ENCODE measurements at places on chromosomes 4 and X.

DNA sequence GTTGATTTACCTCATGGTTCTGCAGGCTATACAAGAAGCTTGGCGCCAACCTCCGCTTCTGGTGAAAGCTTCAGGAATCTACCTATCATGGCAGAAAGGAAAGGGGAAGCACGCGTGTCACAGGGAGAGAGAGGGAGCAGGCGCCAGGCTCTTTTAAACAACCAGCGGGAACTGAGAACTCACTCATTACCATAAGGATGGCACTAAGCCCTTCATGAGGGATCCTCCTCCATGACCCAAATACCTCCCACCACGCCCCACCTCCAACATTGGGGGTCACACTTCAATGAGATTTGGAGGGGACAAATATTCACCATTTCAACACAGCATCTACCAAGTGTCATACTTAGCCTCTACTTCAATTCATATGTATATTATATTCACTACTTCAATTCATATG is 18.8 kb upstream of the TBC1D8B start:
- no peak for DNase-seq

DNA sequence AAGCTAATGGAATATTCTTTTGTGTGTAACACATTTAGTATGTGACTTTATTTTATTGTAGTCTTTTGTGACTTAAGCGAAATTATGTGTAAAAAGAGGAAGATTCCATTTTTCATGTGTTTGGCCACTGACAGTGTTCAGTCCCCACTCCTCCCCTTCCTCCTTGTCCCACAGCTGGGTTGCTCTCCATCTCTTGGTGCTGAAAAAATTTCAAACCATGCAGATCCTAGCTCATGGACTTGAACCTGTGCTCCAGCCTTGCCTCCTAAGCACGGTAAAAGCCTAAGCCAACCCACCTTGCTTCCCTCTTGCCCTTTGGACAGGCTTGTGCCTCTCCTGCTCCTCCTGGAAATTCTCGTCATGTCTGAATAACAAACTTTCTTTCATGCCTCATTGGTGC is 2008.5 kb upstream of the TENM3 start:
- no peak for DNase-seq

DNA sequence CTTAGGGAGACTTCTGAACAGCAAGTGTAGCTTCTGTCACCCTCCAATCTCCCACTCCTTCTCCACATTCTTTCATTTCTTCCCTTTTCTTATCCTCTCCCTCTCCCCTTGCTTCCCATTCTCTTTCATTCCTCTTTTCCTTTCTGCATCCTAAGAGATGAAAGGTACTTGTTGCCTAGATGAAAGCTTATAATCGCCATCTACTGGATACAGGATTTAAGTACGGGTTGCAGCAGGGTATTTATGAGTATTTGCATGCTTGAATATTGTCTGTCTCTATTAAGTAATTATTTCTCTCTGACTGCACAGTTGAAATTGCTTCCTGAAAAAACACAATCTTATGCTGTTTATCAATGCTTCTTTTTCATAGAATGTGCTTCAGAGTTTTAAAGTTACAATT is 174.0 kb upstream of the TENT5D start:
- DNase-seq, result no peak

DNA sequence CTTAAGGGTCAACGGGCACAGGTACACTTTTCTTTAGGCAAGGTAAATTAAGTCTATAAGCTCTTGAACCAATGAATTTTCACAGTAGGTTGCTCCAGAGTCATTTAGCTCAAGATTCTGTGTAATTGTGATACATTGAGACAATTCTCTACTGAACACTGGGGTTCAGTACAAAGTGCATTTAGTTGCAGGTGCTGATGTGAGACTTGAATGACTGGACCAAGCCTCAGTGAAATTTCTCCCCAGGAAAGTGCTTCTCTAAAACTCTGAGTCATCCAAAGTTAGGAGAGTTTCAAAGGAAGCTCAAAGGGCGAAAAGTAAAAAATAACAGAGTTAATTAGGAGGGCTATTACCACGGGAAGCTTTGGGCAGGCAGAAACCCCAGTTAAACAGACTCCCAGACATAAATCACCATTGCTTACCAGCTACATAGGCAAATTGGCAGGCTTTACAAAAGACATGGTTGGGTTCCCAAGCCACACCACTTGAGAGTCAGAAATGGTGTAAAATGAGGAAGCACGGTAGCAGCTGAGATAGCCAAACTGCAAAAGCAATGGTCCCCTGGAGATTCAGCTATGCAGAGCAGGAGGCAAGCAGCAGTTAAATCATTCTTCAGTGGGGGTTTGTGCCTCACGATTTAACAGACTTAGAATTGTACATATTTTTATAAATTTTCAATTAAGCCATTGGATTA is 202.6 kb downstream of the PCDH19 start:
- no peak for DNase-seq

GRCh38 chr4:41796545-41797210 is 48.2 kb upstream of the PHOX2B start:
- no peak for DNase-seq

DNA sequence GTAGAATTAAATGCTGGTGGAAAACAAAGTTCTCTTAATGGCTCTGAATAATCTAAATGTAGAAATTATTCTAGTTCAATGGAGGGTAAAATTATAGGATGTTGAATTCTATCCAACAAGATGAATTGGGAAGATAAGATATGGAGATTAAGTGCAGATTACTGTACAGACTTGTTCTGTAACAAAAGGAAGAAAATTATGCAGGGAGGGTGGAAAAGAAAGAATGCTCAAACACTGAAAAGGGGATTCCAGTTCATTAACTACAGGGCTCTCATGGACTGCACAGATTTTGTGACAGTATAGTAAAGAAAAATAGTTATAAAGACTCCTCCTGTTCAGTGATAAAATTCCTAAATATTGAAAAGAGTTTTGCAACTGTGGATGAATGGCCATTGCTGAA is 1794.0 kb upstream of the PCDH7 start:
- DNase-seq, result no peak

All from CD14-positive monocyte (primary cell).